Ovary (tissue), 10 donors: ENCODE measurements at places on chromosomes 2 and 18. TPM values are rescaled to one million over a fixed set of nuclear protein-coding genes. Genes with fewer than 3 reads are reported as not detected.

DNA sequence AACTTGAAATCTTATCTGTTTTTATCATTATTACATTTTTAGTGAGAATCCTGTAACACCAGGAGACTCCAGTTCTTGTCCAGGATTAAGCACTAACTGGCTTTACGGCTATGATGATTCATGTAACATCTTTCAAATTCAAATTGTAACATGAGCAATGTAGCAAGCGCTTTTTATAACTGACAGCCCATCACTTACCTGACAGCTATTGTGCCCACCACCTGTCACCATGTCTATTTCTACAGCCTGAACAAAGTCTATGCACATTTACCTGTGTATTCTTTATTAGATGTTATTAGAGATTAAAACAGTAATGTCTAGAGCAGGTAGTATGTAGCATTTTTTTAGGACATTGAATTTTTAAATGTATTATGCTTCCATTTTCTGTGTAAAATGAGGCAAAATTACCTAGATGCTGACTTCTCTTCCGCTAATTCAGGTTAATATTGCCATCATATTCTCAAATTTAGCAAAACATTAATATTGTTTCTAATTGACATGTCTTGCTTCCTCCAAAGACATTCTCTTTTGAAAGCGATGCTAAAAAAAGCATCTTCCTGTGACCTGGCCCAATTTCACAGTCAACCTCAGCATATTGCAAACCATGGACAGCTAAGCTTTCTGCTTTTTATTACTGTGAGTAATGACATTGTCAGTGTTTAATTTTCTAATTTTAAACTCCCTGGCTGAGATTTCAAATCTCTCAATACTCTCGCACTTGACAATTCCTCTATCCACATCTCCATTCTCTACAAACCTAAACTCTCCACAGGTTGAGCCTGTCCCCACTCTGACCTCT, 37.8 kb downstream of the RIT2 start:
- no peak overlapping the region for H3K27ac ChIP-seq
- no peaks in the 10 kb centered on the region for H3K4me1 ChIP-seq
- no peaks in the 10 kb centered on the region for H3K36me3 ChIP-seq
- no peak for DNase-seq

DNA sequence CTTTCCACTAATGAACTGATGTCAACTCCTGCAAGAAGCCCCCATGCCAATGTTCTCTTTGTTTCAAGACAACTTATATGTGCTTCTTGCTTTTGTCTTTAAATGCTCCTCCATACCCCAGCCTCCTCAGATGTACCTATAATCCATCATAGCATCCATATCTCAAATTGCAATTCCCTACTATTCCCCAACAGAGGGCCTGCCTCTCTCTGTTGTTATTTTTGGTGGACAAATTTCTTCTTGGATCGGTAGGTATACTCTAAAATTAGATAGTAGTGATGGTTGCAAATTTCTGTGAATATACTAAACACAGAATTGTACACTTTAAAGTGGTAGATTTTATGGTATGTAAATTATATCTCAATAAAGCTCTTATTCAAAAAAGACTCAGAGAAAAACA, 820.1 kb downstream of the METTL4 start:
- H3K27ac ChIP-seq, result no peak overlapping the region
- H3K36me3 ChIP-seq, result no peaks in the 10 kb centered on the region
- no peak overlapping the region for H3K4me3 ChIP-seq
- H3K4me1 ChIP-seq, result no peaks in the 10 kb centered on the region
- no peak for DNase-seq

Gene ACKR3
- 15.0 TPM for total RNA-seq

Gene NDUFV2
- total RNA-seq, result 86.0 TPM
